NCI-H526 treated with DMSO at 0.1 percent for 48 hours (cell line): ENCODE measurements at places on chromosomes 2 and 18.

DNA sequence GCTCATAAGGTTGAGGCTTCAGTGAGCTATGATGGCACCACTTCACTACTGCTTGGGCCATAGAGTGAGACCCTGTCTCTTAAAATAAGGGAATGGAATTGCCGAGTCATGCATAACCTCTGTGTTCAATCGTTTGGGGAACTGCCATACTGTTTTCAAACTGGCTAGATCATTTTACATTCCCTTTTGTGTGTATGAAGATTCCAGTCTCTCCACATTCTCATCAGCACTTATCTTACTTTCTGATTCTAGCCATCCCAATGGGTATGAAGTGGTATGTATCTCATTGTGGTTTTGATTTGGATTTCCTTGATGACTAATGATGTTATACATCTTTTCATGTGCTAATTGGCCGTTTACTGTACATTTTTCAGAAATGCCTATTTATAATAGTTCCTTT lies 23.7 kb downstream of the MARCHF7 start:
- DNase-seq: no peak

- DNase-seq: no peak
Observed at GRCh38 chr2:113200236-113200635, 26.5 kb downstream of the PSD4 start.

DNA sequence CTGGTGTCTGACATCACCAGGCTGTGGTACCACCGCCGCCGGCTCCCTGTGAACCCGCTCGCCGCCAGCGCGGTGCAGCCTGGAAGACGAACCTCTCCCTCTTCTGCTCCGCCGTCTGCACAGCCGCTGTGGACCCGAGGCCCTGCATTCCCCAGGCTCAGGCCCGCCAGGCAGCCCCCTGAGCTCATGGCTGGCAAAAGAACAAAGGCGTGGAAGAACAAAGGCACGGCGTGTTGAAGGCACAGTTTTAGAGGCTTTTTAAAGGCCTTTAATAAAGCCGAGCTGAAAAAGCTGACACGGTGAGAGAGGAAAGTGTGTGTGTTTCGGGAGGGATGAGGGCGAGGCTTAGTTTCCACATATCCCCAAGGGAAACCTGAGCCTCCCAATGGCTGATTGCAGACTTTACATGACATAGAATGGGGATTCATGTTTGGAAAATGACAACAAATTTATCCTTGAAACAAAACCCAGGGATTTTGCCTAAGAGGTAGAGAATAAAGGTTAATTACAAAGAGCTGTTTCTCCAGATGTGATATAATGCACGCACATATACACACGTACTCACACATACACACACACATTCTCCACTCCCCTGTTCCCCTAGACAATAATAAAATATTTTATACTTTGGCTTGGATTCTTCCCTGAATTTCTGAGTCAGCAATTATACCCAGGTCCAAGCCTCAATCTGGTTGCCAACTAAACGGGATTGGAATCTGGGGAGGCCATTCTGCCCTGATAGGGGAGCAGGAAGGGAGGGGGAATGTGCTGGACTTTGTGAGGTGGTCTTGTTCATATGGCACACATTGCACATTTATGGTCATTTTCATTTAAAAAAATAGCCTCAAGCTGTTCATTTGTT lies 39.7 kb downstream of the RFX8 start:
- DNase-seq: no peak

DNA sequence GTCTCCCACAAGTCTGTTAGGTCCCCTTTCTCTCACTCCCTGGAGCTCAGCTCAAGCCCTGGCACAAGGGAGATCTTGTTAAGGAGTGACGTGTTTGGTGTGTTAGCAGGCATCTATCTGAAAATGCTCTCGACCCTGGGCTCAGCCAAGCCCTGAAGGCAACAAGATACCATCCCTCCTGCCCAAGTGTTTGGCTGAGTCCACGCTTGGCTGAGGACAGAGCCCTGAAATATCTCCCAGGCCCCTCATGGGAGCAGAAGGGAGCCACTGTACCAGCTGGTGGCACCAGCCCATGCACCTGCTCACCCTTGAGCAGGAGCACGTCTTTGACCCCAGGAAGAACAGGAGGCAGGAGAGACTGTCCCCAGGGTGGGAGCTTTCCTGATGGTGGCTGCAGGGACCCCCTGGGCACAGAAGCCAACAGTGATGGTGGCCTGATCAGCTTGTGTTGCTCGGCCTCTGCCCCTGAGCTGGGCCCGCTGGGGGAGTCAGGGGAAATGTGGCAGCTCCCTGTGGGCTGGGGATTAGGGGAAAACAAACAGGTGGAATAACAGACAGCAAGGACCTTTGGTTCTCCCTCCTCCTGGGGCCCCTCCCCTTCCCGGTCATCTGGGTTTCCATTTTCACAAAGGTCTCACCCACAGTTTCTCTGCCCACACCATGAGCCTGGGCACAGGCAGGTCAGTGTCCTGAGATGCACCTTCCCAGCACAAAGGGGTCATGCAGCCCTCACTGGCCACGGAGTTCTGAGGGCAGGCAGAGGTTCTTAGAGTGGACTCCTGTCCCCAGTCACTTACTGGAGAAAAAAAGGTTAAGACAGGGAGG lies 91.6 kb downstream of the RHOB start:
- peak; percentile 1 for DNase-seq

GRCh38 chr2:169073963-169074751 lies 4.8 kb downstream of the DHRS9 start:
- DNase-seq: no peak

DNA sequence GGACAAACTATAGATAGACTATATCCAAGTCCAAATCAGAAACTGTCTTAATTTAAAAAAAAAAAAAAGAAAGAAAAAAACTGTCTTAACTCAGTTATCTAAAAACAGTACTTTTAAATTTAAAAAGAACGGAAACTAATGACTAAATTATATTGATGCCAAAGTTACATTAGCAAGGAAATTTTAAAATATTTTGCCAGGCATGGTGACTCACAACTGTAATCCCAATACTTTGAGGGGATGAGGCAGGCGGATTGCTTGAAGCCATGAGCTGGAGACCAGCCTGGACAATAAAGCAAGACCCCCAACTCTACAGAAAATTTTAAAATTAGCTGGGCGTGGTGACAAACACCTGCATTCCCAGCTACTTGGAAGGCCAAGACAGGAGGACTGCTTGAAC lies 30.9 kb downstream of the MEMO1 start:
- no peak for DNase-seq

- no peak for DNase-seq
Observed at GRCh38 chr2:190412966-190413365, 4.8 kb downstream of the MFSD6 start.

DNA sequence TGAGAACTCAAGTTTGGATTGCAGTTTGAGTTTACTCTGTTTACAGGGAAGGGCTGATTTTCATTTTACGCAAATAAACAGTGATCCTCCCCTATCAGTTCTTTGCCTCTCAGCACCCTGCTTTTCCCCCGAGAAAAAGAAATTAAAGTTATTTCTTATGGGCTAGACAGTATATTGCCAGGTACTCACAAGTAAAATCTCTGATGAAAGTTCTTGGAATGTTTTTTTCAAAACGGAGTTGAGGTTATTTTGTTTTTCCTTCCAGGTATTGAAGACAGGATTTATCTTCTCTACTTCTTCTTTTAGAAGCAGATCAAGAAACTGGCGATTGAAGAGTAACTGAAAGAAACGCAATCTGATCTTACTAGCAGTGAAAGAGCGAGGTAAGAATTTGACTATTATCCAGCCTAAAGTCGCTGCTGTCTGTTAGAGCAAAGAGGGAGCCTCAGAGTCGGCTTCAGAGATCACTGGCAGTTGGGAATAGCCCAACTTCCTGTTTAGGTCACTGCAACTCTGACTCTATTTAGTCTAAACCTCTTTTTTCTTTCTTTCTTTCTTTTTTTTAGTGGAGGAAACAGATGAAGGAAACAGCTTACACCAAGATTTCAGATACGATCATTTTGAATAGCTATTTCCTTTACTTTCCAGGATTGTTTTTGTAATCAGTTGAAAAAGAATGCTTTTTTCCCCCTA lies at the start of gene TFPI:
Gene TFPI, minus strand, starts transcription at position 425 of the 693 bp plus-strand sequence. CDS start 50,667 bp downstream, outside the sequence.
- peak; percentile 80 for DNase-seq

GRCh38 chr2:207767461-207768167 lies 2.1 kb downstream of the FZD5 start:
- DNase-seq: peak; percentile 55

DNA sequence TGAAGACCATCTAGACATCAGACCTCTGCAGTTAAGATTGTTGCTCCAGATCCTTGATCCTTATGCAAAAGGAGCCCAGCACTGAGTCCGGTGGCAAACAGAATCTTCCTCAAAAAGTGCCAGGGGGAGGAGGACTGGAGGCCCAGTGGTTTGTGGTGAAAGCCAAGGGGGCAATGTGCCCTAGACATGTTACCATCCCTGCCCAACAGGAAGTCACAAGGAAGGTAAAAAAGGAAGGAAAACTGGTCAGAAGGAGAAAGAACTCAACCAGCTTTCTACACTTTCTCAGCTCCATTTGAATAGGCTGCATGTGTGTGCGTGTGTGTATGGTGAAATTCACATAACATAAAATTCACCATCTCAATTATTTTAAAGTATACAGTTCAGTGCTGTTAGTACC lies 25.0 kb upstream of the KDM3A start:
- DNase-seq: no peak

DNA sequence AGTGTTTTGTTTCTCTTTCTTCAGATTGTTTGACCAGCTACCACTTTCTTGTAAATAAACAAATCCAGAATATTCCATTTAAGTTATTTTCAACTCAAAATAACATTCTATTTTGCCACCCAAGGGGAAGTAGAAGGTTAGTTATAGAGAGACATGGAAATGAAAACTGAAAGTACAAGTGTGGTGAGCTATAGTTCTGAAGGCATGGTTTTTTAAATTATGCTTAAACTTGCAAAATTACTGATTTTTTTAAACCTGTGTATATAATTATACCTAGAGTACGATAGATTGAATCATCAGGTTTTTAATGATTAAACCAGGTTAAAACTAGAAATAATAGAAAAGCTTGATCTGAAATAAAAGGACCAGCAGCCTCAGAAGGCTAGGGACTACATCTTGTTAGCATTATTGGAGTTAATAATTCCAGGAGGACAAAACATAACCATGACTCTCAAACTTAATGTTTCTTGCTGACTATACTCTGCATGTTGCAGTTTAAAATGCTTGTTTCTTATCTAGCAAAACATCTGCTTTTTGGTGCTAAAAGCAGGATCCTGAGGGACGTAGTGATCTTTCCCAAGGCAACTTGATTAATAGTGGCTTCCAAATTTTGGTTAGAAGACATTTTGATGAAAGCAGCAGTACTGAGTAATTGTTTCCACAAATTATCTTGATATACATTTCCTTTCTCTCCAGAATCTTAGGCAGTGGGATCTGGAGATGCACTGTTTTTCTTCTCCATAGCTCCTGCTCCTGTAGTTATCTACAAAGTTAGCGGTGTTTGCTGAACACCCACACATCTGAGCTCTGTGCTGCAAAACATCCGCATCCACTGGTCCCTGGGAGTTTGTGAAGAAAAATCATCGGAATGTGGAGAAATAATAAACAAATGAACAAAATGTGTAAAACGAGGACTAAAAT lies 327.2 kb upstream of the PKDCC start:
- DNase-seq: no peak

GRCh38 chr2:240986787-240987411 lies 11.5 kb upstream of the SNED1 start:
- DNase-seq: no peak

- DNase-seq: no peak
Observed at GRCh38 chr2:153917570-153917969, 45.8 kb downstream of the GALNT13 start.

DNA sequence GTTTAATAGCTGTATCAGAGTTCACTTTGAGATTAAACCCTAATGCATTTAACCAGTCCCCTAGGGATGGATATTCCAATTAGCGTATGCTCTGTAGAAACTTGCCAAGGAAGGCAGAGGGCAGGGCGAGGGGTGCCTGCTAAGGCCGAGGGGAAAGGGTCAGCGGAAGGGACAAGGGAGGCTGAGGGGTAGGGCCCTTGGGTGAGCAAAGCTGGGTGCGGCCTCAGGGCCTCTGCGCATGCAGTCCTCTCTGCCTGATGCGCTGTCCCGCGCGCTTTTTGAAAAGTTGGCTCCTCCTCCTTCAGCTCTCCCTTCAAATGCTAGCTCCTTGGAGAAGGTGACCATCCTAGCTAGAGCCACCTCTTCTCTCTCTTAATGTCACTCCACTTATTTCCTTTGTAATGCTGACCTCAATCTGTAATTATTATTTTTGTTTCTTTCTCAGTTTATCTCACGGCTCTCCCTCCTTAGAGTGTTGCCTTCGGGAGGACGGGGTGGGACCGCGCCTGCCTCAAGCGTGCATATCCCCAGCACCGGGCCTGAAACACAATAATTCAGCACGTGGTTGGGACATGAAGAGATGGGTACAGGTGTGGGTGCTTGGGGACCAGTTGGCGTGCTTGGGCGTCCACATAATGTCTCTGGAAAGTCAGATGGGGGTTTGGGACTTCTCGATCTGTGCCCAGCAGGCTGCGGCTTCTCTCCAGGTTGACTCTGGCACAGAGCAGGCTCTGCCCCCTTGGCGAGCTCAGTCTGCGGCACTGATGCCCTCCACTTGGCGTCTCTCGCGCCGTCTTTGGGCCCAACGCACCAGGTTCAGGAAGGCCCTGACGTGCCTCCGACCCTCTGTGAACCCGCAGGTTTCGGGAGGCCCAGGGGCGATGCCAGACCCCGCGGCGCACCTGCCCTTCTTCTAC lies 10.0 kb downstream of the ZAP70 start:
- no peak for DNase-seq

DNA sequence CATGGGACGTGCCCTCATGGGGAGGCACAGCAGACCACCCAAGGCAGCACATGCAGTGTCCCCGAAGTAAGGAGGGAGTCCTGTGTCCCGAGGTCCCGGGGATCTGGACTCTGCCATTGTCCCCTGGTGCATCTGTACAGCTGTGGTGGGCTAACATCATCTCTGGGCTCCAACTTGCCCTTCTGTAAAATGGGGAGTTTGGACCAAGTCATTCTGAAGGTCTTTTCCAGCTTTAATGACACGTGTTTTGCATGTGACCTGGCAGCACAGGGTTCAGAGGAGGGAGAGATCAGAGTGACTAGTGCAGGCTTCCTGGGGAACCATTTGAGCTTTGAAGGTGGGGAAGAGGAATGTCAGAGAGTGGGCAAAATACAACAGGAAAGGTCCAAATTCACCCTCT lies 21.5 kb downstream of the ITM2C start:
- DNase-seq: no peak

- DNase-seq: no peak
Observed at GRCh38 chr2:27920148-27920885, 29.8 kb downstream of the BABAM2 start.

DNA sequence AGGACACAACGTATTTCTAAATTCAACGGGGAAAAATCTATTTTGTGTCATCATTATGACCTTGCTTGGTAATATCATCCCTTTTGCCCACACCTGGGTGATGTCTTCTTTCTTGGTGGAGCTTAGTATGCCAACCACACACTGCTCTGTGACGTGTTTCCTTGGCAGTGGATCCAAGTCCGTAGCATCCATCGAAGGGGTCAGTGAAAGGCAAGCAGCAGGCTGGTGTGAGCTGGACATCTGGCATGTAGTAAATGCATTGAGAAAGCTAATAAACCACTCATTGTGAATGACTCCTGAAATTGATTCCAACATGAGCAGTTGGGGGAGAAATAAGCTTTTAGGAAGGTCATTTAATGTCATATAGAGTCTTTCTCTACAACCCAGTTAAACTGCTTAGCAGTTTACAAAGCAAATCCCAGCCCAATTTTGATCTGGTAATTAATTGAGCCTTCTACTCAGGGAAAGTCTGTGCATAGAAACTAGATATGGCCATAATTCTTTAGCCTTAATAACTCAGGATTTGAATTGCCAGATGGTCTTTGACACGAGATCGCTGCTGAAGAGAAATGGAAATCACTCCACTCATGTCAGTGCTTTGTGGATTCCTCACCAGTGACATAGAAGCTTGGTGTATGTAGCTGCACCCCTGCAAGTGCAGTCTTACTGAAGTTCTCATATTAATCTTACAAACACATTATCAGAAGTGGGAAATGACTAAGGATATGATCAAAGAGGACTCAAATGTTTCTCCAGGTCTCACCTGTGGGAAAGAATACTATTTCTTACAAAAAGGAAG lies 494.8 kb downstream of the CMPK2 start:
- DNase-seq: no peak
